Central memory CD8-positive, alpha-beta T cell (primary cell): ENCODE measurements at places on chromosomes 3 and 15.

DNA sequence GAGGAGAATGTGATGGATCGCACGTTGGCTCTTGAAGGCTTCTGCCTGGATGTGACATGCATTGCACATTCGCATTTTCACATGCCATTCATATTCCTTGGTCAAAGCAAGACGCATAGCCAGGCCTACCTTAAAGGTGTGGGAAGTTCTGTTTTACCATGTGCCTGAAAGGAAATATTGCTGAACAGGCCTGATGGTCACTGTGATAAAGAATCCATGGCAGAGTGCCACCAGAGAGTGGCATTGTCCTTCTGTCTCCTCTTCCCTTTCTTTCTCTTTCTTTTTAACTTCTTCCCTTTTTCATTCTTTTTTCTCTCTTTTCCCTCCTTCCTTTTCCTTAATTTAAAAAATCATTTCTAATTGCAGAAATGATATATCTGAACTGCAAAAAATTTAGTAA lies 15.9 kb upstream of the MITF start:
- DNase-seq: no peak

- peak; percentile 6 for DNase-seq
These were observed 10.6 kb upstream of the PCSK6 start for GRCh38 chr15:101499863-101500713.

GRCh38 chr3:134576426-134576825 lies 74.4 kb downstream of the KY start:
- no peak for DNase-seq

DNA sequence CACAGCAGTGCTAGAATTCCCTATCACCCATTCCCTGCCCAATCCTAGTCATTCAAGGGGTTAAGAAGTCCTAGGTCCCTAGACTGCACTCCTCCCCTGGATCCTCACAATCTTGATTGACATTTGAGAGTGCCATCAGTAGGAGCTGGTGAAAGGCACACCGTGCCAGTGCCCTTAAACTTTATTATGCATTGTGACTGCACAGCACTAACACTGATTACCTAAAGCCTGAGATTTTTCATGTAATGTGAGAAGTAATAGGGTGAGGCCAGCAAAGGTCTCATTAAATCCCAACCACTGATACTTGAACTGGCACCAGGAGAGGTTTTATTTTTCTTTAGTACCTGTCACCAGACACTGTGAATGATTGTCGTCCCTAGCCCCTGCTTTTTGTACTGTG lies 16.3 kb downstream of the GXYLT2 start:
- no peak for DNase-seq

DNA sequence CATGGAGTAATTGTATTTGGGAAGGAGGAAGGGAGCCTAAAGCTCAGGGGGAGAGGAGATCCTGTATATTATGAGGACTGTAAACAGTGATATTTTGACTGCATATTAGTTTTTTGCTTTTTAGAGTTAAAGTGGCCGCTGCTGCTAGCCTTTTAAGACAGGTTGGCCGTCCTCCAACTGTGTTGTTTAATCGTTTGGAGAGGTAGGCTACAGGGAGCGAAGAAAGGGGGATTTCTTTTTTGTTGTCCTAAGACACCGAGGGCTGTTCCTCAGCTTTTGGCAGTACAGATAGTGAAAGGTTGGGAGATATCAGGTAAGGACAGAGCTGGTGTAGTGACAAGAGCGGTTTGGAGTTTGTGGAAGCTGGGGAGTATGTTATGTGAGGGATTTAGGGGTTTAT lies 38.2 kb upstream of the RNF7 start:
- no peak for DNase-seq

GRCh38 chr3:32018757-32019564 lies 37.4 kb downstream of the ZNF860 start:
- no peak for DNase-seq

DNA sequence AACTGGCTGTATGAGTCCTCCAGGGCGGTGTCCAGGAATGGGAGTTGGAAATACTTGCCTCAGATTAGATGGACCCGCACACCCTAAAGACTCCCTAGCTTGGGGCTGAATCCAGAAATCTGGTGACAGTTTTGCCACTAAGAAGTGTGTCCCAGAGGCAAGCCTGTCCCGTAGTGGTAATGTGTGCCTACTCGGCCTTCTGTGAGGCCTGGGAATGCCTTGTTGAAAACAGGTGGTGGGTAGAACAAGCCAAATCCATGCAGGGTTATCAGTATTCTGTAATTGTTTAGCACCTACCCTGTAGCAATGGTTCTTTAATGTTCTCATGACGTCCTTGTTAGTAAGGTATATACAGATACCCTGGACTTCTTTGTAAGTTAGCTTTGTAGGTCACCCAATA lies 1.6 kb downstream of the C3orf52 start:
- DNase-seq: no peak

DNA sequence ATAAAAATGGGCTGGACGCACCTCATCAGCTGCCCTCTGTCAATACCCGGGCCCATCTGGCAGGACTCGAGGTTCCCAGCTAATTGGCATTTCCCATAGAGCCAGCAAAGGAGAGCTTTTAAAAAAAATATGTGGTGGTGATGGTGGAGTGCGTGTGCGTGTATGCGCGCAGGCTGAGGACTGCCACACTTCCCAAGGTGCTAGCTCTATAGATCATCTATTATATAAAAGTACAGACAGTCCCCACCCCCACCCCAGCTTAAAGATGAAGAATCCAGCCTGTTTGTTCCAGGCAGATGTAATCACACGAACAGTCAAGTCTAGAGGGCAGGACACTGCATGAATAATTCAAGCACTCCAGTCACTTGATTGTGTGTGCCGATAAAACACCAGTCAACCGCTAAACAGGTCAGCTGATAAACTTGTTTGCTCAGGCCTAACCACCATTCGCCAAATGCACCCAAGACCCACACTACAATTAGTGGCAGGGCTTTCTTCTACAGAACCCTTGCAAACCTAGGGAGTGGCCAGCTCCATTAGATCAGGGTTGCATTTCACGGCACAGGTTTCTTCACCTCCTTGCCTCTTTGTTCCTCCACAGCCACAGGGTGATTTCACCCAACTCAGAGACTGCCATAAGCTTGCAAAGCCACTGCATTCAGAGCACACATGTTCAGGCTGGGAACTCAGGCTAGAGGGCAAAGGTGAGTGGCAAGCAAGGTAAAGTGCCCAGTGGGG lies 5.8 kb downstream of the TLE3 start:
- DNase-seq: no peak

DNA sequence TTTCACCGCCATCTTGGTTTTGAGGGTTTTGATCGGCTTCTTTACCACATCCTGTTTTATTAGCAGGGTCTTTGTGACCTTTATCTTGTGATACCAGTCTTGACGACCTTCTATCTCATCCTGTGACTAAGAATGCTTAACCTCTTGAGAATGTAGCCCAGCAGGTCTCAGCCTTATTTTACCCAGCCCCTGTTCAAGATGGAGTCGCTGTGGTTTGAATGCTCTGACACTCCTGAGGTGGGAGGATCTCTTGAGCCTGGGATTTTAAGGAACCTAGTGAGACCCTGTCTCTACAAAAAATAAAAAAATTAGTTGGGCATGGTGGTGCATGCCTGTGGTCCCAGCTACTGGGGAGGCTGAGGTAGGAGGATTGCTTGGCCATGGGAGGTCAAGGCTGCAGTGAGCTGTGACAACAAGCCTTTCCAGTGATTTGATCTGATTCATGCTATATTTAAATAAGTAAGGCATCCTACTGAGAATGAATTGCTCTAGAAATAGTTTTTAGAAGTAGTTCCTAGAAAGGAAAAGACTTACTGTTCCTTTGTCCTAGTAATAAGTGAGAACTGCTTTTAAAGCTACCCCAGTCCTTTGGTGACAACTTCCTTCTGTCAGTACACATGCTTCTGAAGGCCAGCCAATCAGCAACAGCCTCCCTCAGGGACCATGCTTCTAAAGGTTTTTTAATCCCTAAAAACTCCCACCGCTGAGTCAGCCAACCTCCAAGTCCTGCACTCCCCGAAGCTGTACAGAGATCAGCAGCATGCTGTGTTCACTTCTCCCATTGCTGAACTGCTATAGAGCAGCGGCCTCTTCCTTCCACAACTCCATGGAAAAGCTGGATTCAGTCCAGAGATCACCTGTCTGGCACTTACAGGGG lies 9.1 kb upstream of the CEMIP start:
- no peak for DNase-seq

- DNase-seq: no peak
These were observed 80.7 kb downstream of the UBR1 start for GRCh38 chr15:43025150-43025549.

GRCh38 chr3:144687862-144688261 lies 716.2 kb downstream of the DIPK2A start:
- no peak for DNase-seq

GRCh38 chr3:16309558-16309957 lies 44.5 kb downstream of the OXNAD1 start:
- peak; percentile 37 for DNase-seq

- no peak for DNase-seq
These were observed 144.0 kb downstream of the SEMA6D start for GRCh38 chr15:47861111-47861903.

DNA sequence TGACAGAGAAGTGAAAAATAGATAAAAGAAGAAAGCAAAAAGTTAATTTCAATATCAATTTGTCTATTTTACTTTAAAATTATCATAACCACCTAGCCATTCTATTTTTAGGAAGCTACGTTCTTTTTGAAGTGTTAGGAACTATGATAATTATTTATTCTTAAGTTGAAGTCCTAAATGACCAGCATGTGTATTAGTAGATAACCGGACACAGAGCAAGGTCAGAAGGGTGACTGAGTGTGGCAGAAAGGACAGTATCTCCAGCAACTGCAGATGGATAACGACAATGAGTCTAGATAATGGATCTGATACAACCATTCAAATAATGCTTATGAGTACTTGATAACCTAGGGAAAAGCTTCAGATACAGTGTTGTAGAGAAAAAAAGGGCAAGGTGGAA lies 198.0 kb downstream of the PDE8A start:
- no peak for DNase-seq

DNA sequence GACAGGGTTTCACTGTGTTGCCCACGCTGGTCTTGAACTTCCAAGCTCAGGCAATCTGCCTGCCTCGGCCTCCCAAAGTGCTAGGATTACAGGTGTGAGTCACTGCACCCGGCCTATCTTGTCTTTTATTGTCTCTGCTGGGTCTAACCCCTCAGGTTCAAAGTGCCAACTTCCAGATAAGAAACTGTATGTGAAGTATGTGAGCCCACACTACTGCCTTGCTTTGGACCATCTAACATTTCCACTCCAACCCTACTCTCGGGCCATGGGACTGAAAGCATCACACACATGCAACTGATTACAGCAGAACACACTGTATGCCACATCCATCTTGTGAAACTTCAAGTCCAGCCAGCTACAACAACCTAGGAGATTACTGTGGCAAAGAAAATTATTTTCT lies 256.1 kb upstream of the VEPH1 start:
- no peak for DNase-seq

DNA sequence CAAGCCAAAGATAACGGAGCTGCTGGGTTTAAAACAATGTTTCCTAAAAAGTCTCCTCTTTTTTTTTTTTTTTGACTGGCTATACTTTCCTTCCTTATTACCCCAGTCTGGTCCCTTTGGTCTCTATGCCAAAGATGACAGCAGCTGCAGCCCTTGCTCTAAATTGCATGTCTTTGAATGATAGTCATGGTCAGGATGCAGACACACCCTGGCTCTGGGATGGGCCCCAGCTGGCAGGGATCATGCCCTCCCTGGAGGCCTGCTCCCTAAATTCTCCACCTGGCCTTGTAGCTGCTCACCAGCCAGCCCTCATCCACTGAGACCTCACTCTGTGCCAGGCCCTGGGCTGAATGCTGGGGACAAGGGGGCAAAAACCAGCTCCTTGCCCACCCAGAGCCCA lies 95.8 kb downstream of the MESD start:
- DNase-seq: no peak

DNA sequence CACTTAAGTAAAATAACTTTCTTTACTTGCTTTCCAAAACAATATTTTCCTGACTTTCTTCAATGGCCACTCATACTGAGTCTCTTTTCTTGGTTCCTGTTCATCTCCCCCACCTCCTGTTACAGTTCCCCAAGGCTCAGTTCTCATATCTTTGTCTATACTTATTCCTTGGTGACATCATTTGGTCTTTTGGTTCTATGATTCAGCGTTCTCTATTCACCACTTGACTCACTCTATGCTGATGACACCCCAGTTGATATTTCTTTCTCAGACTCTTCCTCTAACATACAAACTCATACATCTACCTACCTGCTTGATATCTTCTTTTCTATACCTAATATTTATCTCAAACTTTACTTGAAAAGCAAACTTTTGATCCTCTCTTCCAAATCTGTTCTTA lies 85.0 kb upstream of the P3H2 start:
- no peak for DNase-seq

DNA sequence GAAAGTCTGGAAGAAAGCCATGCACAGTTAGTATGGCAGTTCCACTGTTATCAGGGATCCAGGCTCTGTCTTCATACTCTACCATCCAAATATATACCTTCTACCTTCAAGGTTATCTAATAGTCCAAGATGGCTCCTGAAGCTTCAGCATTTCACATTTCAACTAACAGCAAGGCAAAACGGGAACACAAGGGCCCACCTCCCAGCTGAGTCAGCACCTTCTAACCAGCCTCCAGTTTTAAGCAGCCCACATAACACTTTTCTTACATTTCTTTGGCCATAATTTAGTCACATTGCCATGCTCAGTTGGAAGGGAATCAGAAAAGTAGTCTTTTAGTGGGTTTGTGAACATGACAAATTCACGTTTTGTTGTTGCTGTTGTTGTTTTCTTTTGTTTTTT lies 15.4 kb upstream of the MSL2 start:
- DNase-seq: no peak

DNA sequence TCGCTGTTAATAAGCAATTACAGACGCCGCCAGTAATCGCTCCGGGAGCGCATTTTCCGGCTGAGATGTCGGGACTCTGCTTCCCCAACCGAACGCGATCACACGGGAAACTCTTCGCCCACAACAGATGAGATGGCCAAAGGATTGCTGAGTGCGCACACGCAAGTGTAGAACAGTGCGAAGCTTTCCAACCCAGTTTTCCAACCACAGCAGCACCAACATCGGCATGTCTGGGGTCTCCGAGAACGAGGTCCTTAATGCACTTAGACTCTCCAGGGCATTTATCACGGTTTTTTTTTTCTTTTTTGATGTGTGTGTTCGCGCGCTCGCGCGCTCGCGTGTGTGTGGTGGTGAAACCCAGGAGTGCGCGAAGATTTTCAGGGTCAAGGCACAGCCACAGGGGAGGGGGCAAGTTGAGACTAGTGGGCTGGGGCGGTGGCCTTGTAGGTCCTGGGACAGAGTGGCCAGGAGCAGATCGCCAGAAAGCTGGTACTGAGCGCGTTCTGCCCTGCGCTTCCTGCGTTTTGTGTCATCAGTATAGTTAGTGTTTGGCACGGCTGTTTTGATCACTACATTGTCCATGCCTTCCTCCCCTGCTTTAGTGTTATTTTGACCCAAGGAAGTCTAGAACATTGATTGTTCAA lies 1.8 kb upstream of the EOMES start:
- no peak for DNase-seq

GRCh38 chr15:79900087-79900486 lies 3.3 kb upstream of the MTHFS start:
- no peak for DNase-seq

DNA sequence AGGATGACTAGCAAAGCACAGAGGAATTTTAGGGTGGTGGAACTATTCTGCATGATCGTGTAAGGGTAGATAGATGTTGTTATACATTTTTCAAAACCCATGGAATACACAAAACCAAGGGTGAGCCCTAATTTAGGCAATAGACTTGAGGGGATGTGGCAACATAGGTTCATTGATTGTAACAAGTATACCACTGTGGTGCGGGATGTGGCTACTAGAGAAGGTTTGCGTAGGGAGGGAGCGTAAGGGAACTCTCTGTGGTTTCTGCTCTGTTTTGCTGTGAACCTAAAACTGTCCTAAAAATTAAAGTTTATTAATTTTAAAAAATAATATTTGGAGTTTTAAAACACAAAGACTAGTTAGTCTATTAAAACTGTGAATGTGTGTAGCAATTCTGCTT lies 202.8 kb downstream of the PLCL2 start:
- no peak for DNase-seq
